Cerebellar nuclear complex (tissue), 1 donor: ENCODE measurements at places on chromosomes 13 and 19.

DNA sequence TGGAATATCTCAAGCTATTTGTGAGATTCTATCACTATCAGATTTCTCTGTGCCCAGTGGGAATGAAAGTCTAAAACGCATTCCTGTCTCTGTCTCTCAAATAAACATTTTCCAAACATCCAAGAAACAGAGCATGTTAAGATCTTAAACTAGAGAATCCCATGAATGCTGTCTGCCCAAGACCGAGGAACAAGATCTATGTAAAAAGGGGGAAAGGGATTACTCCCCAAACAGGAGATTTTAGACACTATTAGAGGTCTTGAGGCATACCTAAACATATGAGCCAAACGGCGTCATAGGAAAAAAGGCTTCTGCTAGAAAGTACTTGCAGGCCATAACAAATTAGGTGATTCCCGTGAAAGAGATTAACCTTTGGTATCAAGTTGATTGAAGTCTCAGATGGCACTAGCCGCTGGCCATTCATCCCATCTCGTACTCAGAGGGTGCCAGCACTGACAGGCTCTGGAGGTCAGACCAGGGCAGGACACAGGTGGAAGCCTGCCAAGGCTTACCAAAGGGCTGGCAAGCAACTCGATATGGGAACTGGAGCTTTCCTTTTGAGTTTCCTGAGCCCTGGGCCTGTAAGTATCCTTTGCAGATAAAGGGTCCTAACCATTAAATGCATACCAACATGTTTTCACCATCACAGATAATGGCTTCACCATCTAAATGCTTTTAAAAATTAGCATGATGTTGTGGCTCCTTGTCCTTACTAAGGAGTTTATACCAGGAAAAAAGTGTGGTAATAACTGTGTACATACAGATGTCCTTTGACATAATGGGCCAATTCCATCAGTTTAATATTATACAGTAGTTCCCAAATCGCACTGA is 225.2 kb downstream of the FOXO1 start:
- no peak for DNase-seq

DNA sequence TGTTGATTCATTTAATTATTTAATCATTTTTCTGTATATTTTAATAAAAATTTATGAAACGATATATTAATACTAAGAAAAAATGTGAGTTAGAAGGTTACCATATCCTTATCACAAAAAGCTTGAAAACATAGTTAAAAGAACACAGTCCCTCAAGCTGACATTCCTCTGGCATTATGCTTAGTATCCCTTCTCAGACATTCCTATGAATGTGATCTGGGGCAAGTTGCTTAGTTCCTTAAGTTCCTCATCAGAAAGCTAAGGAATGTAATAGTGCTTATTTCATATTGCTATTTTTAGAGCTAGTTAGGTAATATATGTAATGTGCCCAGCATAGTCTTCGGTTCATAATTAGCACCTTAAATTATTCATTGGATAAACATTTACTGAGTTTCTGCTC is 122.8 kb downstream of the MTUS2 start:
- DNase-seq: no peak

DNA sequence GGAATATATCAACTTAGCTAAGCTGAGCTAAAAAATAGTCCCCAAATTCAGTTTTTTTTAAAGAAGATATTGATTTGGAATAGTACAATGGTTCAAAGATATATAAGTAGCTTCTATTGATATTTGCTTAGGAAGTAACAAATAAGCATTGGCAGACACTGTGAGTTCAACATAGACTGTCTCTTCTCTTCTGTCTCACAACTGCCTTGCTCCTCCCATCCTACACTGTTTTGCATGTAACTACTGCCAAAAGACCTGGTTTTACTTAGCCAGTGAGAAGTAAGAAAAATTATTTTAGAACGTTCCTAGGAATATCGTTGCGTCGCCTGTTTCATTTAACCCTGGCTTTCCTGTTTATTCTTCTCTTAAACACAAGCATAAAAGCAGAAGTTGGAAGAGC is 859.0 kb upstream of the SPRY2 start:
- no peak for DNase-seq

DNA sequence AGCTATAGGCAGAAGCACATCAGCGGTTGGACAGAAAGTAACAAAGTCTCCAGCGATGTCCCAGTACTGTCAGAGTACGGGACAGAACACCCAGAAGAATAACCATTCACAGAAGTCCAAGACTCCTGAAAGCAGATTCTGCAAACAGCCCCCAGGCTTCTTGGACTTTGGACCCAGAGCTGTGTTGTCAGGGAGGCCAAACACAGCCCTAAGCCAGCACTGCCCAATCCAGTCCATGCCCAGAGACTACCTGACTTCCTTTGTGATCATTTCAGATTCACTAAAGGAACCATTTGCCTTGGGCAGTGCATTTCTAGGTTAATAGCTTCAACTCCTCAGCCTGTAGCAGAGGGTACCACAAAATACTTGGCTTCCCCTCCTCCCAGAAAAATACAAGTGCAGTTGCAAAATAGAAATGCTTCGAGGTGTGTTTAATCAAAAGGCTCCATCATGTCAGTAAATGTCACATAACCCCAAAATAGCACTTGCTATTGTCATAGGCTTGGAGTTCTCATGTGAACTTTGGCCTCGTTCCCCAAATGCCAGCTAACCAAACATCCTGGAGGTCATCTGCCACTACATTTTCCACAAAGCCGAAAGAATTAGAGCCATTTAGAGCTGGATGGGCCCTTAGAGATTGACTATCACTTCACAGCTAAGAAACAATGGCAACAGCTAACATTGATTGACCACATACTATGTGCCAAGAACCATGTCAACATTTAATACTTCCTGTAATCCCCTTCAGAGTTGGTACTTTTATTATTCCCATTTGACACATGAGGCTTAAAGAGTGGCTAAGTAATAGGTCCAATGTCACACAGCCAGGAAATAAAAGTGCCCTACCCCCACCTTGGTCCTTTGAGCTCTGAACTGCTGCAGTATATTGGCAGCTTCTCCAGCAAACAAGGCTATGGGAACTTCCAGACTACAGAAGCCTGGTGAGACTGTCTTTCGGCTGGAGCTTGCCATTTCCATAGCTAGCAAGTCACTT is 329.9 kb downstream of the FOXO1 start:
- no peak for DNase-seq

DNA sequence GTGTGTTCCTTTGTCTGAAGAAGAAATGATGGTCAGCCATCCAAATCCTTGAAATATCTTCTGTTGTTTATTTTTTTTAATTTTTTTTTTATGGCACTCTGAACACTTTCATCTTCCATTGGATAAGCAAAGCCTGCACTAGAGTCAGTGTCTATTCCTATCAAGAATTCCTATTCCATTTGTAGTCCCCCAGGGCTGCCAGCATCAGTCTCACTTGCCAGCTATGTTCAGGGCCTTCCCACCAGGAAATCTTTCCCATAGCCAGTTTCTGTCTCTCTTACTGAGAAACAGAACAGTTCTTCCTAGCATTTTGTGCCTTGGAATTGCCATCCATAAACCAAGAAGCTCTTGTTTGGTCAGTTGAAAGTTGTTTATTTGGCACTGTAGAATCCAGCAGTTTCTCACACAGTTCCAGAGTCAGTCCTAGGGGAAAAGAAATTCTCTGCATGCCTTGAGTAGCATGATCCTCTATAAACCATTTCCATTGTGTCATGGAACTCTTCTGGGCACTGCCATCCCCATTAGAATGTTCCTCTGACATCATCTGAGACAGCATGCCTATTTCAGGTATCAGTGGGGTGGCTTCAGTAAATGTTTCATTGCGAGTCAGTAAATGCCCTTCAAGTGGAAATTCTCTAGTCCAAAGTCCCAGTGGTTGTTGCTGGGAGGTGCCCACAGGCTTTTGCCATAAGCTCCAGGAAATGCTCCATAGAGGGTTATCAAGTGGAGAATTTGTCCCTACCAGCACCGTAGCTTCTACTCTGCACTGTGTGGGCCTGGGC is 18.7 kb upstream of the SPRYD7 start:
- DNase-seq: no peak

GRCh38 chr13:33560726-33561125 is 257.2 kb upstream of the RFC3 start:
- DNase-seq: no peak
